Activated naive CD8-positive, alpha-beta T cell treated with anti-CD3 and anti-CD28 coated beads, Interleukin-2, amount 50 U/mL, for 16 hours (primary cell): ENCODE measurements at places on chromosomes 13 and 19.

- no peak for DNase-seq
Measured at GRCh38 chr13:46062185-46062584, 9.6 kb upstream of the ZC3H13 start.

GRCh38 chr19:30743011-30743410 lies 370.8 kb downstream of the ZNF536 start:
- DNase-seq: no peak

GRCh38 chr13:85009447-85009846 lies 789.8 kb downstream of the SLITRK6 start:
- no peak for DNase-seq

DNA sequence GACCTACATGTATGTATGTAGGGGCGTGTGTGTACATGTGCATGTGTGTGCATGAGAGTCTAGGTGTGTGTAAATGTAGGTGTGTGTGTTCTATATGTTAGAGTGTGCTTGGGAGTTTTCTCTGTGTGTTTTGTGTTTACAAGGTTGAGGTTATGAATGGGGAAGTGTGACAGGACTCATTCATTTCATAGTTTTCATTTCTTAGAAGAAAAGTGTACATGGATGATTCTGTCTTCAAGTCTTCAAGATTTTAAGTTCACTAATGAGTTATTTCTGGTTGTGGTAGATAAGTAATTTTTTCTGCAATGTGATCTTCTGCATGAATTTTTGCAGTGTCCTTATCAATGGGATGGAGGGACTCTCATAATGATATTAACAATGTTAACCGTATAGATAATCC lies 118.2 kb upstream of the SLC10A2 start:
- DNase-seq: no peak

GRCh38 chr19:9883231-9883758 lies 48.2 kb downstream of the PIN1 start:
- no peak for DNase-seq

DNA sequence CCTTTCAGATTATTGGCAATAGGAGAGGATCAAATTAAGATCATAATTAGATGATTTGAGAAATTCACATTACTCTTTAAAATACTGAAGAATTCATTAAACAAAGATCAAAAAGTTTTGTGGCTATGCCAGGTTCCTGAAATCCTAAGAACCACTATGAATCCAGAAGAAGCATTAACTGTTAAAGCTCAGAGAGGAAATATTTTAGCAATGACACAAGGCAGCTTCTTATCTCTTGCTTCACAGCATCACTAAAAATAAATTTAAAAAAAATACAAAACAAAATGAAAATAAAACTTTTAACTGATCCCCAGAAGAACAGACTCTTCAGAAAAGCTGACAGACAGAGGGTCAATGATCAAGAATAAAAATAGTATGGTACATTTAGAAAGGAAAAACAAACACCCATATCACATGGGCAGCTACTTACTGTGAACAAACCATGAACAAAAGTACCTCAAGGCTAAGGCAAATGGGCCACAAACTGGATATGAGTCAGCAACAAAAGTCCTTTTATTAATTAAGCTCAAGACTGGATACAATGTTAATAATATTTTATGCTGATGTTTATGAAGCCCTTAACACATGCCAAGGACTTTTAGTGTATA lies 19.6 kb downstream of the RNF6 start:
- no peak for DNase-seq

GRCh38 chr13:97414392-97414791 lies 19.6 kb upstream of the RAP2A start:
- no peak for DNase-seq

DNA sequence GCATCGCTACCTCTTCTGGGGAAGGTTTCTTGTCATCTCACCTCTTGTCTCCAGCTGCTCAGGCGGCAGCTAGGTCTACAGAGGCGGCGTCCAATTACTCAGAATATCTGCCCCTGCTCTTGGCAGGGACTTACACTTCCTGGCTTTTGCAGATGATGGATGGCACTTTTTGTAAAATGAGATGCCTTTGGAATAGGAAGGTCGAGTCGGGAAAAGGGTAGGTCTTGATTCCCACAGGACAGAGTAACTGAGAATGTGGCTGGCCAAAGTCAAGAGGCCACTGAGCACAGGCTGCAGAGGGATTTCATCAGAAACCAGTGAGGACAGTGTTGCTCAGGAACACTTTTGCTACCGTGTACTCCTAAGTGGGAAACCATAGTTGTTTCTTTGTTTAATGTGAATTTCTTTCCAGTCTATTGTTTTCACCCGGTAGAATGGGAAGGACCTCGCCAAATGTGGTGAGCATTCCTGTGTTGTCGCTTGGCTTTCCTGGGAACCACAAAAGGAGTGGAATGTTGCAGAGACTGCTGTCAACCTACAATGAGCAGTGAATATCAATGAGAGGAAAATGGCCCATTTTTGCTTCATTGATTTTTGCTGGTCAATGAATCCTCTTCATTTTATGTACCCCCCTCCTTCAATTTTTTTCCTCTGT lies 383.7 kb downstream of the HS6ST3 start:
- no peak for DNase-seq

DNA sequence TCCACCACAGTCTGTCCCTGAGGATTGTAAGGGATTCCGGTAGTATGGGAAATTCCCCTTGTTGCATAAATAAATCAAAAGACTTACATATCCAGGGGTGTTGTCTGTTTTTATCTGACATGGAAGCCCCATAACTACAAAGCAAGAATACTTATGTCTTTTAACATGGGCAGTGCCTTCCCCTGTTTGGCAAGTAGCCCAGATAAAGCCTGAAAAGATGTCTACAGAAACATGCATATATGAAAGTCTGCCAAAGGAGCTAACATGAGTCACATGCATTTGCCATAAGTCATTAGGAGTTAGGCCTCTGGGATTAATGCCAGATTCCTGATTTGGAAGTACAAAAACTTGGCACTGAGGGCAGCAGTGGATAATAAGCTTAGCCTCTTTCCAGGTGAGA lies 62.1 kb downstream of the ZNF737 start:
- no peak for DNase-seq

DNA sequence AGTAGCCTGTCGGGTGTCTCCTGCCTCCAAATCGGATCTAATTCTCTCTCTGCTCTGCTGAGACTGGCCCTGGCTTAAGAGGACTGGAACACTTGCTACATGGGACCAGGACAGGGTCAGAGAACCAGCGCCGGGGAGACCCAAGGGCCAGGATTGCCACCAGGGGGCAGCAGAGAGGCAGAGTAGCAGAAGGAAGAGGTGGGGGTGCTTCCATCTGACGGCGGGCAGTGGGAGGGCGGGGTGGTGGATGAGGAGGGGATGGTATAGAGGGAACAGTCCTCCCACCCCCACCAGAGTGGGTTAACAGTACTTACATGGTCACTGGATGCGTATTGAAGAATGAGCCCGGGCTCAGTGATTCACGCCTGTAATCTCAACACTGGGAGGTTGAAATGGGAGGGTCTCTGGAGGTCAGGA lies 11.9 kb downstream of the SELENOW start:
- DNase-seq: peak; percentile 72

GRCh38 chr13:23320926-23321534 lies 112.5 kb downstream of the SACS start:
- DNase-seq: no peak

DNA sequence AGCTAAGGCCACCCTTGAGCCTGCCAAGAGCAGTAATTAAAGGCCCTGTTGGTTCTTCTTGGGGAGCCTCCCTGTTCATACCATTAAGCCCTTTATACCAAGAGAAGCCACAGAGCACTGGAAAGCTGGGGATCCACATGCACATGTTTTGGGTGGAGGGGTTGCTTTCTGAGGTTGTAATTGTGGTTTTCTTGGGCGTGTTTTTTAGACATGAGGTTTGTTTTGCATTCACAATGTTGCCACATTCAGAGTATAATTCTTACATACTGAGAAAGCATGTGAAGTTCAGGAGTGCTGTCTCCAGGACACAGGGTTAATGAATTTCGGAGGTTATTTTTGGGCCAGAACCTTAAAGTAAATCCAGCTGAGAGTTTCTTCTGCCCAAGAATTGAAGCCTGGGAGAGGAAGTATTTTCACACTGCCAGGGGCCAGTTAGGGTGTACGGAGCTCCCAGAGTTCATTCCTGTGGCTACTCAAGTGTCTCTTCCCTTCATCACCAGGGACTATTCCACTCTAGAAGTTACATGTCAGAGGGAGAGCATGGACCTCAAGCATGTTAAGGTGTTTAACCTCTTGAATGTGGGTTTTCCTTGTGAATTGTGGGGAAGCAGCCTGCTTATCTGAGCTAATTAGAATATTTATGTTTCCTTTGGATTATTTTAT lies 37.0 kb downstream of the ZNF136 start:
- DNase-seq: no peak

DNA sequence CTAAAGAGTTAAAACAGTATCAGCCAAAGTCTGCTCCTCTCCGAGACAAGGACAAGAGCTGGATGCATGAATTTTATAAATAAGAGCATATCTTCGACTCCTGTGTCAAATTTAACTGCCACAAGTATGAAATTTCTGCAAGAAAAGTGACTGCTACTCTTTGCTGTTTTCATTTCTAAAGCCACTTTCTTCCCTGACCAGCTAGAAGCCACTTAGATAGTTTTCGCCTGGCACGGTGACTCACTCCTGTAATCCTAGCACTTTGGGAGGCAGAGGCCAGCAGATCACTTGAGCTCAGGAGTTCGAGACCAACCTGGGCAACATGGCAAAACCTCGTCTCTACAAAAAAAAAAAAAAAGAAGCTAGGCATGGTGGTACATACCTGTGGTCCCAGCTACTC lies 61.3 kb downstream of the ENOX1 start:
- no peak for DNase-seq

GRCh38 chr13:58207501-58207900 lies 576.0 kb downstream of the PCDH17 start:
- DNase-seq: no peak

DNA sequence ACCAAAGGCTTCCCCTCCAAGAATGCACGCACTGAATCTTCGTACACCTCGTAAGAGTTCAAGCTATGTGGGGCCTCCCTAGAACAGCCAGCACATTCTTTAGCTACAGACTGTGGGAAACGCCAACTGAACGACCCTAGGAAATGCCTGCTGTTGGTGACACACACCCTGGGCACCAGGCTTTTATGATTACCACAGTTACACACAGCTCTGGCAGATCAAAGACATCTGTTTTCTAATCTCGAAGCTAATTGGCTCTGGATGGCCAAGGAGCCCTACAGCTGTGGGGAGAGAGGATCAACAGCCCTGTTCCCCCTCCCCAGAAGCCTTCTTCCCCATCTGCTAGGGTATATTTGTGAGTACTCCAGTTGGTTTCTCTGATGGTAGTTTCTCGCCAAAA lies 123.0 kb downstream of the COL4A1 start:
- DNase-seq: no peak

DNA sequence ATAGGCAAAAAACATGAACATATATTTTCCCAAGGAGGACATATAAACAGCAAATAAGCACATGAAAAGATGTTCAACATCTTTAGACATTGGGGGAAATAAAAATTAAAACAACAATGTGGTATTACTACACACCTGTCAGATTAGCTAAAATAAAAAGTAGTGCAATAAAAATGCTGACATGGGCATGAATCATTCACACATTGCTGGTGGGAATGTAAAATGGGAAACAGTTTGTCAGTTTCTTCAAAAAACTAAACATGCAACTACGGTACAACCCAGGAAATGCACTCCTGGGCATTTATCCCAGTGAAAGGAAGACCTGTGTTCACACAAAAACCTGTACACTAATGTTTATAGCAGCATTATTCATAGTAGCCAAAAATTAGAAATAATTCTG lies 5.3 kb upstream of the SUCLA2 start:
- DNase-seq: no peak

- no peak for DNase-seq
Measured at GRCh38 chr19:7908742-7909461, 5.2 kb downstream of the MAP2K7 start.

DNA sequence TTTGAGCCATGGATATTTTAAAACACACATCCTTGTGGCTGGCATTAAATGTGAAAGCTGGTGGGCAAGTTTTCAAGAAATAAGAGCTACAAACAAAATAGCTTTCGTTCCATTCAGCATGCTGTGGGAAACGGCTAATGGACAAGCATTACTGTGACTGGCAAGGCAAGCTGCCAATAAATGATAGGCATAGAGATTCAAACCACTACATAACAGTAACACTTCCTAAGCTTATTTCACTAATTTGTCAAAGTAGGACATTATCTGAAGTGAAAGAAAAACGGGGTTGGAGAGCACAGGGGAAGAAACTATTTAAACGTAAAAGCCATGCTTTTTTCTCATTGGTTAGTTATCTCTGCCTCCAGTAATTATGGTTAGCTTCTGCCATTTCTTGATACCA lies 26.0 kb downstream of the OBI1 start:
- DNase-seq: no peak

DNA sequence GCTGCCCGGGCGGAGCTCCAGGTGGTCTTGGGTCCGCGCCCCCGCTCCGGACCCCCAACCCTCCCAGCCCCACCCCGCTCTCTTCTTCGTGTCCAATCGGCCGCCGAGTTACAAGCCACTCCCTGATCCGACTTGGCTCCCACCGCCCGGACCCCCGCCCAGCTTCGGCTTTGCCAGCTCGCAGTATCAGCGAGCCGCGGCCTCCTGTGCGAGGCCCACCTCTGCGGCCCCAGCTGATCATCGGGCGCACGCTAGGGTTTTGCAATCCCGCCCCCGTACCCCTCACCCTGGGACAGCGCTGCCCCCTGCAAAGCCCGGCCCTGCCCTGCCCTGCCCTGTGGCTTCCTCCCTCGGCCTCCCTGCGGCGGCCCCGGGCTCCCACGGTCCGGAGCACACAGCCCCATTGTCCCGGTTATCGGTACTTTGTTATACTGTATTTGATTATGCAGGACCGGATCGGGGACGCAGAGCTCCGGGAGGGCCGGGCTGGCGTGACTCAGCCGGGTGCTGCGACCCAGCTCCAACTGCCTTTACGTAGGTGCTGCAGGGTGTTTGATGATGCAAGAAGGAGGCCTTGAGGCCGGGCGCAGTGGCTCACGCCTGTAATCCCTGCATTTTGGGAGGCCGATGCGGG lies 598 bp upstream of the LPAR2 start:
- no peak for DNase-seq

DNA sequence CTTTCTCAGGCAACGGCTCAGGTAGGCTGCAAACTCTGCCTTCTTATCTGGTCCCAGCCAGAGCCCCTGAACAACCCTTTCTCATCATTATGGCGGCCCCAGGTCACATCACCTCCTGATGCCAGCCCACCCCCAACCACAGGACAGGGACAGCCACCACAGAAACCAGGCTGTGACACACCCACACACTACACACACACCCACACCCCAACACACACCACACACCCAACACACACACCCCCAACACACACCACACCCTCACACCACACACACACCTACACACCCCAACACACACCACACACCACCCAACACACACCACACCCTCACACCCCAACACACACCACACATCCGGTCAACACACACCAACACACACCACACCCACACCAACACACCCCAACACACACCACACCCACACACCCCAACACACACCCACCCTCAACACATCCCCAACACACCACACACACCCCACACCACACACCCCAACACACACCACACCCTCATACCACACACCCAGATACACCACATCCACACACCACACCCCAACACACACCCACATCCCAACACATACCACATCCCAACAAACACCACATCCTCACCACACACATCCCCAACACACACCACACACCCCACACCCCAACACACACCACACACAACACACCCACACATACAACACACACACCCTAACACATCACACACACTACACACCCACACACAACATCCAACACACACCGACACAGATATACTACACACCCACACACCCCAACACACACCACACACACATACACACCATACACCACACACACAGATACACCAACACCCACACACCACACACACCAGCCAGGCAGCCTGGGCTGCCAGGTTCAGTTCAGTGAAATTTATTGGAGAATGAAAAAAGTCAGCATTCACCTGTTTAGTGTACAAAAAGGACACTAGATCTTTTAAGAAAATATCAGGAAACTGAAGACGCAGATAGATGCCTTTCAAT lies 4.2 kb upstream of the ISYNA1 start:
- DNase-seq: no peak
